ENCODE measurements at places on chromosomes 1 and 21.

DNA sequence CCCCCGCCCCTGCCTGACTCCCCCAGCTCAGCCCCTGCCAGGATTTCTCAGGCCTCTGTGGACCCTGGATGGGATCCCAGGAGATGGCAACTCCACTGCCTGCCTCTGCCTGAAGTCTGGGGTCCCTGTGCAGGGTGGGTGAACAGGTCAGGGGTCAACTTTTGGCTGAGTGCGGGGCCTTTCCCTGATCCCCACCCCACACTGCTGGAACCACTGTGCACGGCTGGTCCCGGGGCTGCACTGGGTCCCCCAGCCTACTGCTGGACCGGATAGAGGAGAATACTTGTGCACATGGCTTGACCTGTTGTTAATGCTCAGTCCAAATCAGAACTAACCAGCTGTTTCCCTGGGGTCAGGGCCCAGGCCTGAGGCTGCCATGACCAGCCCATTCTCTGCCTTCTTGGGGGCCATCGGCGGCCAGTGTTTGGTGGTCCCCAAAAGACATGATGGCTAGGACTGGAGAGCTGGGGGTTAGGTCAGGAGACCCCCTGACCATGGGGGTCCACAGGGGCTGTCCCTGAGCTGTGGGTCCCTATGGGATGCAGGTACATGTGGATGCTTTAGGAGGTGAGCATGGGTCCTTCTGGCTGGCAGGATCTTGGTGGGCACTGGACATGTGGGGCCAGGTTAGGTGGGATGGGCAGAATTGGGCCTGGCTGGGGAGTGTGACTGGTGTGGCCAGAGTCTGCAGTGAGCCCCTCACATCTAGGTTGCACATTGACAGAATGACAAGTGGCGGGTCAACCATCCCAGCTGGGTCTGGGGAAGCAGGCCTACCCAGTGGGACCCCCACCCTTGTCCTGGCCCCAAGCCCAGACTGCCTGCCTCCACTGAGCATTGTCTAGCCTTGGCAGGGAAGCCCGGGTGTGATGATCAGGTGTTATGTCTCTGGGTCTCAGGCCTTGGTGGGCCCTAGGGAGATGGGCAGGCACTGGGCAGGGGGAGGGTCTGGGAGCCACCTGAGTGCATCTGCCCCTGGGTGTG is 19.0 kb upstream of the ZNF678 start:
- no peak for DNase-seq

GRCh38 chr1:24931146-24931467 is 1.0 kb upstream of the RUNX3 start:
- no peak for DNase-seq

DNA sequence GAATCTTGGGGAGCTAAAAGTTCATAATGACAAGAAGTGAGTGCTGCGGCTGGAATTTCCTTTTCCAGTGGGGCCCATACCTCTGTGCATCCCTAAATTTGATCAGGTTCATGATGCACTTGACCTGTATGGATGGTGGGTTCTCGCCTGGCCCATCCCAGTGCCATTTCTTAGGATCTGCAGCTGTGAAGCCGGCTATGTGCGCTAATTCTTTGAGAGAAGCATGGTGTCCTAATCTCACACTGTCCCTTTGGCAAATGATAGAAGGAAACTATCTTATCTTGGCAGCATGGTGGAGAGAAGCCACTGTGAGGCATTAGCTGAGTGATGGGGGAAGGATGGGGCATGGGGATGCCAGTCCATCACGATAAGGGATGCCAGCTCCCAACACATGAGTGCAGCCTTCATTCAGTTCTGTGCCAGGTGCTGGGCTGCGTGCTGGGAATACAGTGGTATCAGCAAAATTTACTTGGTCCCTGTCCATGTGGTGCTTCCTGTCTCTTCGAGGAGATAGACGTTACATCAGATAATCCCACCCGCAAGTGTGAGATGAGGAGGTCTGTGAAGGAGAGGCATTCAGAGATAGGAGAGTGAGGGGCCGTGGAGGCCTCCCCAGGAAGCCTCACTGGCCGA is 30.5 kb downstream of the STUM start:
- DNase-seq: no peak

DNA sequence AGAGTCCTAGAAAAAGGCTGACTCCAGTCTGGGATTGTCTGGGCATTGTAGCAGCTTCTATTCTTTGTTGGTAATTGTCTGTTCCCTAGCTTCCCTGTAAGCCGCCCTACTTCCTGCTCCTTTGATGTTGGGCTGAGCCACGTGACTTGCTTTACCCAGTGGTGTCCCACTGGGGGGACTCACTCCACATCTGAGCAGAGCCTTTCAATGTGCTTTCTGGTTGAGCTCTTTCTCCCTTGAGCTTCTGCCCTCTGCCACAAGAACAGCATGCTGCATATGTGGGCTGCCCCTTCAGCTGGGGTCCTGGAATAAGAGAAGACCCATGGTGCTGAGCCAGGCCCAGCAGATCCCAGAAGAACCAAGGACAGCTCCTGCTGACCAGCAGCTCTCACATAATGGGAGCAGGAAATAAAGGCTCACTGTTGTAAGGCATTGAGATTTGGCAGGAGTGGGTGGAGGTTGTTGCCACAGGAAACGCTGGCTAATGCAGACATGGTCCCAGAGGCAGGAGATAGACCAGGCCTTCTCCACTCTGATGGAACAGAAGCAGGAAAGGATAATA is 276.3 kb upstream of the GJB5 start:
- DNase-seq: no peak

- DNase-seq: no peak
These were observed 55.5 kb upstream of the ABCG1 start for GRCh38 chr21:42163511-42163863.

DNA sequence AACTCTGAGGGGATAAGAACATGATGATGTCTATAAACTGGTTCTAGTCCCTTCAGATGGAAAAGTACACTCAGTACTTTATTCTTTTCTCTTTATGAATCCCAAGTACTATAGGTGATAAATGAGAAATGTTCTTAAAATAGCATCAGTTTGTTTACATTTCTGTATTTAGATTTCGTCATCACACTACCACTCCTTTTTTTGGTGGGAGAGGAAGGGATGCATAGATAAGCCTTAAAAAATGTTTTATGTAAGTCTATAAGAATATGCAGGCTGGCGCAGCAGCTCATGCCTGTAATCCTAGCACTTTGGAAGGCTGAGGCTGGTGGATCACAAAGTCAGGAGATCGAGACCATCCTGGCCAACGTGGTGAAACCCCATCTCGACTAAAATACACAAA is 144.8 kb downstream of the USP25 start:
- no peak for DNase-seq

DNA sequence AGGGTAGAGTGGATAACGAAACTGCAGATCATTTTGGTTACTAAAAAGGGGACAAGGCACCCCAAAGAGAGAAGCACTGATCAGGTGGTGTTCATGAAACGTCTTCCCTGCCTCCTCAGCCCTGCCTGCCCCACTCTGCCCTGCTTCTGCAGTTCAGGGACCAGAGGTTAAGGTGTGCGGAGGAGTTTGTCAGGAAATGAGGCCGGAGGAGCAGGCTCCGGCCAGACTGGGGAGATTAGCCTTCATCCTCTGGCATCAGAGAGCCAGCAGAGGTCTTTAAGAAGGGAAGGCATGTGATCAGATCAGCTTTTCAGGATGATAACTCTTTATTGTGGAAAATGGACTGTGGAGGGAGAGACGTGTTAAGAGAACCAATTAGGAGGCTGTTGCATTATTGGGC is 291.9 kb upstream of the NR5A2 start:
- DNase-seq: no peak

DNA sequence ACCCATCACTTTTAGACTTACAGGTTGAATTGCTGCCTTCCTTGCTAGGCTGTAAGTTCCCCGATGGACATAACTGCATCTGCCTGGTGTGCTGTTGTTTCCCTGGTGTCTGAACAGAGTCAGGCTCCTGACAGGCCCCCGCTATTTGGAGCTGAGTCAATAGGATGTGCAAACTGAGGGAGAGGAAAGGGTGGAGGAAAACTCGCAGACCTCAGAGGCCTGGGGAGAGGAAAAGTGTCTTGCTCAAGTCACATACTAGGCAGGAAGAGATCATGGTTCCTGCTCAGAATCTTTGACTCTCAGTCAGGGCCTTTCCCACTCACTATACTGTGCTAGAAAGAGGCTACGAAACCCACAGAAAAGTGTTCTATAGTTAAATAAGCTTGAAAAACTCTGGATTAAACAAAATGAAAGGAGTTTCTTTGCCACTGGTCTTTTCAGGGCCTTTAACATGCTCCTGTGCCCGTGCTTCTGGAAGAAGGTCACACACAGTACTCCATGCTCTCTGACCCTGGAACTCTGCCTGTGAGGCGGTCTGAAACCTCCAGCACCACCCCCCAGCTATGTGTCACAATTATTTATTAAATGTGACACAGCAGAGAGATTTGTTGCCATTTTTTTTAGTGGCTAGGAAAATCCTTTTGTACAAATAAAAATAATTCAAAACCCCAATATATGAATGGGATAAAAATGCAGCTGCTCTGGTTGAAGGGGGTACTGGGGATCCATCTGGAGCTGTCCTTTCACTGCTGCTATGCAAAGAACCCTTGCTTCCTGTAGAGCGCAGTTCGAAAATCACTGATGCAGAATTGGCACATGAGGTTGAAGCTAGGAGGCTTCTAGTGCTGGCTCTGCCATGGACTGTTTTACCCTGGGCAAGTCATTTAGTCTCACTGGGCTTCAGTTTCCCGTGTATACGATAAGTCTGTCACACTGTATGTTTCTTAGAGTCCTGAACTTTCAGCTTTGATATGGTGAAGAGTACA is 20.1 kb upstream of the CDCP2 start:
- DNase-seq: no peak

- DNase-seq: peak; percentile 16
These were observed 68.3 kb upstream of the NEK7 start for GRCh38 chr1:198088360-198089071.

DNA sequence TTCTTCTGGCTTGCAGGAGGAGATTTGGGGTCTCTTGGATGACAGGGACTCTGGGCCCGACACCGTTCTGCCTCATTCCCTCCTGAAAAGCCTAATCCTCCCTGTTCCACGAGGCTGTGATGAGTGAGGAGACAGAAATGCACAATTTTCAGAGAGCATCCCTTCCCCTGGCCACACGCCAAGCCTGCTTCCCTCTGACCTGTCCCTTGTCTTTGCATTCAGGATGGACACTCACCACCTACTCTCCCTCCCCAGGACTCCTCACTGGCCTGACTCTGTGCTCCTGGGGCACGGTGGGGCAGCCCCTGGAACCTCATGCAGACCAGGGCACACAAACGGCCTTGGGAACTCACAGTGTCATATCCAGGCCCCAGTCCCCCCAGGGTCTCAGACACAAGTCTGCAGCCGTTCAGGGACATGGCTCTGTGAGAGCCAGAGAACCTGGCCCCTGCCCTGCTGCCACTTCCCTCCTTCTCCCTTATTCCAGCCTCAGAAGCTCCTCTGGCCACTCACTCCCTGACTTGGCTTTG is 3.5 kb upstream of the PRAMEF12 start:
- DNase-seq: no peak

Data from activated CD4-positive, alpha-beta T cell treated with anti-CD3 and anti-CD28 coated beads for 36 hours (primary cell).